Body of pancreas (tissue), 4 donors: ENCODE measurements at places on chromosomes 6 and 20.

DNA sequence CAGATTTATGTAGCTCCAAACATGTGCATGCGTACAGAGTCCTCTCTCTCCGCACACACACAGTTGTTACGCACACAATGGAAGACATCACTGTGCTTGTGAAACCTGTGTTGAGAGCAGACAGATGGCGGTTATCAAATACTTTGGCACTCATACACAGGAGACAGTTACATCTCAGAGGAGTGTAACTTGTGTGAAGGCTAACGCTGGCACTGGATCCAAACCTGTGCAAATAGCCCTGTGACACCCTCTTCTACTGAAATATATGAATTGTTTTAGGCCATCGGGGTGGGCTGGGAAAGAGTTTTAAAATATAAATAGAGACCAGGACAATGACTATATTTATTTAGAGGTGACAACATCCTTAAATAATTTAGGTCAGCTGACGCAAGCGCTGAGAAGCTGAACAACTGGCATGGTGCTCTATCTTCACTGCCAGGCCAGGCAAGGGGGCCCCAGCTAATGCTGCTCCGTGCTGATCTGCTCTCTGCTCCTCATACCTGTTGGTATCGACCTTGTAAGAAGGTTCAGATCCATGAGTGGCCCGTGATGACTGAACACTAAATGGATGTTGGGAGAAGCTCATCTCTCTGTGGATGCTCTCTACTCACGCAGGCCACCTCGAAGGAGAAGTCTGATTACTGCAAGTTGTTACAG, 69.4 kb downstream of the FOXC1 start:
- no peak for DNase-seq

- DNase-seq: no peak
Measured at GRCh38 chr6:81515562-81516453, 236.7 kb downstream of the TENT5A start.

- no peak for DNase-seq
Measured at GRCh38 chr6:816510-817084, 123.7 kb upstream of the EXOC2 start.

- no peak for DNase-seq
Measured at GRCh38 chr6:139927236-139927635, 552.8 kb upstream of the CITED2 start.

DNA sequence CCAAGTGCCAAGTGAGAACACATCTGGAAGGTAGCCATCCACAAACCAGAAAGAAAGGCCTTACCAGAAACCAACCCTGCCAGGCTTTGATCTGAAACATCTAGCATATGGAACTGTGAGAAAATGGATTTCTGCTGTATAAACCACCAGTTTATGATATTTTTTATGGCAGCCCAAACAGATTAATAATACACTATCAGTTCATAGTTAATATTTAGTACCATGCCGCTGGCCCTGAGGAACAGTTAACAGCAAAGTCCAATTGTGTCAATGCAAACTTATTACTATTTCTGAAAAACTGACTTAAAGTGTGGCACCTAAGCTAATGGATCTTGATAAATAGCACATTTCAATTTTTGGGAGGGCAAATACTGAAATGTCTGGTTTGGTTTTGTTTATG, 35.4 kb upstream of the PRSS35 start:
- no peak for DNase-seq

- peak; percentile 88 for DNase-seq
Measured at GRCh38 chr6:70398783-70399728, 14.3 kb upstream of the FAM135A start.

DNA sequence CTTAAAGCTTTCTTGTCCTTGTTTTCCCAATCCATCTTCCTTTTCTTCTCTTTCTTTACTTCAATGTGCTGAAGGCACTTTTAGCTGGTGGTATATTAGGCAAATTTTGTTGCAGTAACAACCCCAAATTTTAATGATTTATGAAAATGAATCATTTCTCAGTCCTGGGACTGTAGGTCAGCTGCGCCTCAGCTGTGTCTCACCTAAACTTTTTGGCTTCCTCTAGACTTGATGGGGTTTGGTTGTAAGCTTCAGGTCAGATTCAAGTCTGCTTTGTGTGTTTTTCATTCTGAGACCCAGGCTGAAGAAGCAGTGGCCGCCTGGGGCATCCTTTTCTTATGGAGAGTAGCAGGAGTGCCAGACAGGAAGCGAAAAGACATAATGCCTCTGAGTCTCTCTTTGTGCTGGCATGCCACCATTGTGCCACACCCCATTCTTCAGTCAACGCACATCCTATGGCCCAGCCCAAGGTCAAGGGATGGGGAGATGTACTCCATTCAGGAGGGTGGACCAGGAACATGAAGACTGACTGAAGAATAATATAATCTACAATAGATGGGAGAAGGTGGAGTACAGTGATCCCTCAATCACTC, 28.9 kb upstream of the CD83 start:
- no peak for DNase-seq

GRCh38 chr6:155595284-155595683, 139.6 kb upstream of the NOX3 start:
- DNase-seq: no peak

DNA sequence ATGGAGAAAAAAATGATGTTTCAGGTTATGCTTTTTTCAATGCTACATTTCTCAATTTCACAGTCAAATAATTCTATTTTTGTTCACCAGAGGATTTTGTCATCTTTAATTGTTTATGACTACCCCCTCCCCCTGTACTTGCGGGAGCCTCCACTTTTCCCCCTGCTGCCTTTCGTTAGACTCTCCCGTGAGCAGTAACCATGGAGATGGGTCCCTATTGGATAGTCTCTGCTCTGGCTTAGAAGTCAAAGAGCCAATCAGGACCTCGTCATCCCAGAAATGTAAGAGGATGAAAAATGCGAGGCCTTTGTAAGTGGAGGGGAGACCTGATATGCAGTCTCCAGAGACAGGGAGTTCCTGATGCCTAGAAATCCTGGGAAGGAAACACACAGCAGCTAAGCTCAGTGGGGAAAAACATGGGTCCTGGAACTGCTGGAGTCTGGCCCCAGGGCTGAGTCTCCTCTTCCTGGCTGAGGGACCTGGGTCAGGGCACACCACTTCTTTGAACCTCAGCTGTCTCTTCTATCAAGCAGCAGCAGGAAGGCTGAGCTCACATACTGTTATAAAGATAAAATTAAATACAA, 298.7 kb downstream of the TSHZ2 start:
- no peak for DNase-seq

DNA sequence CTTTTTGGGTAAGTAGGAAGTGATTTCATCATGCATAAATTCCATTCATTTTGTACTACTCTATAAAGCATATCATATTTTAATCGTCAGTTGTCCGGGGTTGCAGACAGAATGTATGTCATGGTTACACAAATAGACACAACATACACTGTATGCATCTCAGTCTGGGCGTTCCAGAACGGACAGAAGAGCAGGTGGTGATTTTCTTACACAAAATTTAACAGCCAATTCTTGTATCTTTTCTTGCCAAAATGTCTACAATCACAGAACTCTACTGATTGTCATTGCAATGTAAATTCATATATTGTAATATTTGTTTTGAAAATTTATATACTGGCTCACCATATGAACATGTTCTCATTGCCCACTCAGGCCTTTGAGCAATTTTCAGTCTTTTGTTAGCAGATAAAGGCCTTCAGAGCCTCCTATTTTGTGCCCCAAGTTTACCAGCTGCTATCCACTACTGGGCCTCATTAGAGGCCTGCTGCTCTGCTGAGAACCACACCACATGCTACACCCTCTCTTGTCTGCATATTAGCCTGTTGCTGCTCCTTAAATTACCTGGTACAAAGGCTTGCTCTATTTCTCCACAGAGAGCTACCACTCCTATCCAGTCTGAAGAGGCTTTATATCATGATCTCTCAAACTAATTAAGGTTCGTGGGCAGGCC, 61.5 kb downstream of the PRDM13 start:
- DNase-seq: no peak

DNA sequence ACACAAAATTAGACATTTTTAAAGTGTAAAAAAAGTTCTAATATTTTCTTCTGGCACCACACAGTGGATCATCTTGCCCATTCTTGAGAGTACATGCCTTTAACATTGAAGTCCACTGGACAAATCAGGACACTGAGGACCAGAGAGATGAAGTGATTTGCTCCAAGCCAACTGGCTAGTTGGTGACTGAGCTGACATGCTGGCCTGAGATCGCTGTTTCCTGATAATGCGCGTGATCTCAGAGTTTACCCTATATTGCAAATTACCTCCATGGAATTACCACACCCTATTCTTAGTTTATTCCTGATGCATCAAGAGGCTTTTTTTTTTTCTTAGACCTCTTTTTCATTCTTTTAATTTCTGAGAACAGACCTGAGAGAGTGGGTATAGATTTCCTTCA, 432.8 kb downstream of the CD83 start:
- no peak for DNase-seq

DNA sequence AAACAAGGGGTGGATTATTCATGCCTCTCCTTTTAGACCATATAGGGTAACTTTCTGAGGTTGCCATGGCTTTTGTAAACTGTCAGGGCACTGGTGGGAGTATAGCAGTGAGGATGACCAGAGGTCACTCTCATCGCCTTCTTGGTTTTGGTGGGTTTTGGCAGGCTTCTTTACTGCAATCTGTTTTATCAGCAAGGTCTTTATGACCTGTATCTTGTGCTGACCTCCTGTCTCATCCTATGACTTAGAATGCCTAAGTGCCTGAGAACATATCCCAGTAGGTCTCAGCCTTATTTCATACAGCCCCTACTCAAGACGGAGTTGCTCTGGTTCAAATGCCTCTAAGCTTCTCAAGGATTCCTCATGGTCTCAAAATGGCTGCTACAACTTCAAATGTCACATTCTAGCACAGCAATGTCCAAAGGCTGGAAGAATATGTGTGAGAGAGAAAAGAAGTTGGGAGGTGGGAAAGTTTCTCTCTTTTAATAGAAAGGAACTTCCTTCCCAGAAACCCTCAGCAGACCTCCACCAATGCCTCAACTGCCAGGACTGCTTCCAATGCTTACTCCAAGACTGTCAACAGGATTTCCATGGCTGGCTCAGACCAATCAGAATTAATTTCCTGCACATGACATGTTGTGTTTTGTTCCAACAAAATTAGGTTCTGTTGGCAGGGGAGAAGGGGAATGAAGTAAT, 46.6 kb upstream of the SLC9A8 start:
- no peak for DNase-seq

- no peak for DNase-seq
Measured at GRCh38 chr20:38497246-38497935, 24.7 kb downstream of the RALGAPB start.

GRCh38 chr20:4091490-4092479, 76.4 kb upstream of the RNF24 start:
- peak; percentile 68 for DNase-seq

- peak; percentile 23 for DNase-seq
Measured at GRCh38 chr20:47502271-47503239, 868 bp downstream of the NCOA3 start.

GRCh38 chr20:24507182-24507853, 37.9 kb downstream of the SYNDIG1 start:
- DNase-seq: no peak

DNA sequence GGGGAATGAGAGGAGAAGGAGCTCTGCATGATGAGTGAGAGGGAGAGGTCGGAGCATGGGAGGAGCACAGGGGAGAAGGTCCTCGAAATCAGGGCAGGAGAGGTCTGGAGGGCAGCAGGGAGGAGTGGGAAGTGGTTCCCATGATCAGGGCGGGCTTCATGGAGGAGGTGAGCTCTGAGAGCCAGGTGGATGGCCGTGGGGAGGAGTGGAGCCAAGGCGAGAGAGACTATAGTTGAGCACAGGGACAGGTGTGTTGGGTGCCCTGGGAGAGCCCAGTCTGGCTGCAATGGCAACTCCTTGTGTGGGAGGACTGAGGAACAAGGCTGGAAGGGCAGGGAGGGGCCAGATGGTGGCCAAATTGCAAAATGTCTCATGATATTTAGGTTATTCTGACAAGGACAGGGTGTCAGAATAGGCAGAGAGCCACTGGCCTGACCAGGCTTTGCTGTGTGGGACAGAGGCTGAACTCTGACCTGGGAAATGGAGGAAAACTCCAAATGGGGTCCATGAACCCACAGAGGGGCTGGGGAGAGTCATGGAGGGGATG, 21.4 kb downstream of the TTBK1 start:
- DNase-seq: no peak

GRCh38 chr6:155171109-155171746, 92.6 kb upstream of the CLDN20 start:
- no peak for DNase-seq

DNA sequence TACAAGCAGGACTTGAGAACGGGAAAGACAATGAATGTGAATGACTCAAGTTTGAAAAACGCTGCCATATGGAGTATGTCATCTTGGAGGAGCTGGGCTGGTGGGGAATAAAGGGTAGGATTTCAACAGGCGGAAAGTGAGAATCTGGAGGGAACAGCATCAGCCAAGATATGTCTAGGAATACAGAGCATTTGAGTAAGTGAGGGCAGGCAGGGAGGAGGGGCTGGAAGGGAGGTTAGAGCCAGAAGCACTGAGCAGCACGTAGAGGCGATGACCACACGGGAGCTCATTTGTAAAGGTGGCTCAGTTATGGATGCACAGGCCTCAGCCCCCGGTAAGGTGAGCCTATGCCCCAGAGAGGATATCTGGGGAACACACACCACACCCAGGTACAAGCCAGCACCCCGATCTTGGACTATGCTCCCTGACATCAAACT, 115.1 kb downstream of the ZMYND8 start:
- no peak for DNase-seq

DNA sequence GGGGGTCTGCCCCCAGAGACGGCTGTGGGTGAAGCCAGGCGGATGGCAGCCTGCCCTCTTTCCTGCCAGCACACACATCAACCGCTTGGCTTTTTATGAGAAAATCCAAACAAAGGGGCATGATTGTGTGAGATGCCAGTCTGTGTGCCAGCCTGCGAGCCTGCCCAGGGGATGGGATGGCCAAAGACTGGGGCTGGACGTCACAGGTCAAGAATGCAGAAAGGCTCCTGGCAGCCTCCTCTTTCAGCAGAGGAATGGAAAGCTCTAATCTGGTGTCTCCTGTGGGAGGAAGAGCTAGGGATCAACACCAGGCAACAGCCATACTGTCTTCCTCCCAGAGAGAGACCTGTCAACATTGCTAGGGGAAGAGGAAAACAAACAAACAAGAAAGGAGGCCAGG, 15.8 kb downstream of the TUBB2B start:
- DNase-seq: peak; percentile 27

DNA sequence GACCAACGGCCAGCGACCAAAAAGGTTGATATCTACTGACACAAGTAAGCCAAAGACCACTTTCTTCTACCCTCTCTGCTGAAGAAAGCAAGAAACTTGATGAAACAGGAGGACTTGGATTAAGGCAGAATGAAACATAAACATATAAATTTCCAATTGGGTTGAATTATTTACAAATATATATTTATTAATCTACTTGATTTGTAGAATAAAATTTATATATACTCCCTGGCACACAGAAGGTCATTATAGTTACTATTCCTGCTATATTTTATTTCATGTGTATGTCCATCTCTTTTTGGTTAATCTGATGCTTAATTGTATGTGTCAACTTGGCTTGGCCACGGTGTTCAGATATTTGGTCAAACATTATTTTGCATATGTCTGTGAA, 4.2 kb upstream of the ADGRG6 start:
- no peak for DNase-seq

DNA sequence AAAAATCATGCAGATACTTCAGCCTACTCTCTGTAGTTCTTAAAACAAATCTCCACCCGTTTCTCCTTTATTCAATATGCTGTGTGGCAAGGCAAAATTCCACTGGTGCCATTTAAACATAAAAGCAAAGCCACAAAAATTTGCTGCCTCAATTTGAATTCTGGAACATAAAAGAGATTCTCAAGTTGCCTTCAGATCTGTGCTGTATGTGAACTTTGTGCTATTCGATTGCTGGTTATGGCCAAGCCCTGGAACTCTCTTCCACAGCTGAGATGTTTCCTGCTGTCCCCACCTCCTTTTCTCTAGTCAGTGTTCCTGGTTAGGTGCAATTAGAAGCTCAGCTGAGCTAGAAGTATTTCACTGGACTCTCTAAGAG, 395.3 kb upstream of the BTBD3 start:
- DNase-seq: no peak
